ENCODE measurements at places on chromosomes 16 and 17.

DNA sequence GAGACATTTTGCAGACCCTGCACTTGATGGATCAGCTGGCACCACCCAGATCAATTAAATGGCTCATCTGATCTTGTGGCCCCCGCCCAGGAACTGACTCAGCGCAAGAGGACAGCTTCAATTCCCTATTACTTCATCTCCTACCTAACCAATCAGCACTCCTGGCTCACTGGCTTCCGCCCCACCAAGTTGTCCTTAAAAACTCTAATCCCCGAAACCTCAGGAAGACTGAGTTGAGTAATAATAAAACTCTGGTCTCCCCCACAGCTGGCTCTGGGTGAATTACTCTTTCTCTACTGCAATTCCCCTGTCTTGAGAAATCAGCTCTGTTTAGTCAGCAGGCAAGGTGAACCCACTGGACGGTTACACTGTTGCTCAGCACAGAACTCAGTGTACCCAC is 23.6 kb downstream of the SPPL2C start:
- DNase-seq: no peak

DNA sequence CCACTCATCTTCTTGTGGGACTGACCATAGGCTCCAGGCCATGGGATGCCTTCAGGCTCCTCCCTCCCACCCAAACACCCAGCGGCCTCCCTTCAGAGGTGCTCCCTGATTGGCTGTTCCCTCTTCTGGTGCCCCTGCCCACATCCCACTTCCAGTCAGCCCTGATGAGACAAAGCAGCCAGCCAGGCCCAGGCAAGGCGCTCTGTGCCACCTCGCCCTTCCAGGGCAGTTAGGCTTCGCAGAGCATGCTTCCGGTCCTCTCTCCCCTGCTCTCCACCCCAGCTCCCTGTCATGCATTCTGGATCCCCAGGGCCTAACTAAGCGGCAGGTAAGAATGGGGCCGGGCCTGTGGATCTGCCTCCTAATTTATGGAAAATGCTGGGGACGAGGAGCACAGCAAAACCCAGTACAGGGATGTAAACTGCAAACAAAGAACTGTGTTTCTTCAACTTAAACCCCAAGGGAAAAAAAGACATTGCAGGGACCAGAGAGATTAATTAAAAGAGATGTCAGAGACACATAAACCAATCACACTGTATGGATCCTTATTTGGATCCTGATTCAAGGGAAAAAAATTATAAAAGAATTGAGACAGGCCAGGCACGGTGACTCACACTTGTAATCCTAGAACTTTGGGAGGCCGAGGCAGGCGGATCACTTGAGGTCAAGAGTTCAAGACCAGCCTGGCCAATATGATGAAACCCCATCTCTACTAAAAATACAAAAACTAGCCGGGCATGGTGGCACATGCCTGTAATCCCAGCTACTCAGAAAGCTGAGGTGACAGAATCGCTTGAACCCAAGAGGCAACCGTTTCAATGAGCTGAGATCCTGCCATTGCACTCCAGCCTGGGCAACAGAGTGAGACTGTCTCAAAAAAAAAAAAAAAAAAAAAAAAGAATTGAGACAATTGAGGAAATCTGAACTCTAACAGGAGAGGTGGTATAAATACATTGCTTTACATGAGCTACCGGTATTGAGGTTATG is 26.0 kb downstream of the ZDHHC7 start:
- DNase-seq: no peak

GRCh38 chr17:71432378-71433315 is 688.2 kb upstream of the SOX9 start:
- no peak for DNase-seq

GRCh38 chr17:77864234-77865111 is 94.0 kb upstream of the TNRC6C start:
- no peak for DNase-seq

GRCh38 chr17:537133-537532 is 177.5 kb downstream of the VPS53 start:
- no peak for DNase-seq

DNA sequence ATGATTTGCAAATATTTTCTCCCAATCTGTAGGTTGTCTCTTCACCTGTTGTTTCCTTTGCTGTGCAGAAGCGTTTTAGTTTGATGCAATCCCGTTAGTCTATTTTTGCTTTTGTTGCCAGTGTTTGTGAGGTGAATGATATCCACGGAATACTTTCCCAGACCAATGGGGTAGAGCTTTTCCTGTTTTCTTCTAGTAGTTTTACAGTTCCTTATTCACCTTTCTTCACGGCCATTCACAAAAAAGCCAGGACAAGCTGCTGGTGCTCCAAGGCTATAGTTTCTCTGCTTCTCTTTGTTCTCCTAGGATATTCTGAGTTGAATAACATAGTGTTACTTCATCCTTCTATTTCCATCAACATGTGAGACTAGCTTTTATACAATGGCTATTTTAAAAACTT is 98.7 kb downstream of the UTP18 start:
- no peak for DNase-seq

DNA sequence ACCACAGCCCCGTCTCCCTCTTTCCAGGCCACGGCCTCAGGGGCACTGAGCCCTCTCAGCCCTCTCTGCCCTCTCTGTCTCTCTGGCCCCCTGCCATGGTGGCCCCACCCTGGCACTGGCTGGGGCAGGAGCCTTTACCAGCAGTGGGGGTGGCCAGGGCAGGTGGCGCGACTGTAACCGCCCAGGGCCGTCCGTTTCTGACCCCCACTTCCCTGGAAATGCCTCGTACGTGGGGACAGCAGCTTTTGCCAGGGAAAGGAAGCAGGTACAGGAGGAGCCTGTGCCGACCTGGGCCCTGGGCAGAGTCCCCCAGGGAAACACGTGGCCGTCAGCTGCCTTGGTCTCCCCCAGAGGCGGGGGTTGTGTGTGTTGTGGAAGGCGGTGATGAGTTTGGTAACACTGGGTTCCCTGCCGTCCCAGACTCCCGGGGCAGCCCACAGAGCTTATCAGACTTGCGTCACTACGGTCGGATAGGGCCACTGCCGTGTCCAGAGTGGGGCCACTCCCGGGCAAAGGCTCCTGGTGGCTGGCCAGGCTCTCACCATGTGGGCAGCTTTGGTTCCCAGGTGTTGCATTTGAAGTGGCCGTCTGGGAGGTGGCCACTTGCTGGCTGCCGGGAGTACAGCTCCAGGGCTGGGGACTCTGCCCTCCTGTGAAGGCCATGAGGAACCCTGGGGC is 249.3 kb upstream of the CIBAR2 start:
- peak; percentile 56 for DNase-seq

DNA sequence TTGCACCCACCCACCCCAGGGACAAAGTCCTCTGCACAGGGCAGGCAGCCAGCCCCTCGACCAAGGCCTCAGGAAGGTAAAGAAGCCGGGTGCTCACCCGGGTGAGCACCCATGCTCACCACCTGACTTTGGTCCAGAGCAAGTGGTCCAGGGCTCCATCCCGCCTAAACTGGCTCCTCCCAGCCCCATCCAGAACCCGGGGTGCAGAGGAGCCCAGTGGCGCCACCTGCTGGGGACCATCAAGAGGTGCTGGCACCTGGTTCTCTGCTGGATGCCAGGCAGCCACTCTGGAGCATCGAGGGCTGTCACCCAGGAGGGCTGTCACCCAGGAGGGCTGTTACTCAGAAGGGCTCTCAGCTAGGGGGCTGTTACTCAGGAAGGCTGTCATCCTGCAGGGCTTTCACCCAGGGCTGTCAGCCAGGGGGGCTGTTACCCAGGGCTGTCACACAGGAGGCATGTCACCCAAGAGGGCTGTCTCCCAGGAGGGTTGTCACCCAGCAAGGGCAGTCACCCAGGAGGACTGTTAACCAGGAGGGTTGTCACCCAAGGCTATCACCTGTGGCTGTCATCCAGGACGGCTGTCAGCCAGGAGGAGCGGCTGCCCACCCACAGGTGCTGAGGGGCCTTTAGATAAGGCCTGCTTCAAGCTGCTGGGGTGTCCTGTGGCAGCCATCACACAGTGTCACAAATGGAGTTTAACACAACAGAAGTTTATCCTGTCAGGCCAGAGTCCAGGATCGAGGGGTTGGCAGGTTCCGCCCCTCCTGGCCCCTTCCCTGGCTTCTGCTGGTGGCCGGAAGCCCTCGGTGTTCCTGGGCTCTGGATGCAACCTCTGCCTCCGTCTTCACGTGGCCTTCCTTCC is 98.5 kb downstream of the TNFRSF13B start:
- peak; percentile 48 for DNase-seq

- DNase-seq: peak; percentile 92
These were observed 1.6 kb downstream of the PITPNC1 start for GRCh38 chr17:67378454-67379250.

GRCh38 chr17:72405662-72406230 is 284.9 kb downstream of the SOX9 start:
- no peak for DNase-seq

- no peak for DNase-seq
These were observed 13.7 kb downstream of the AP1G1 start for GRCh38 chr16:71794943-71795342.

GRCh38 chr17:32928586-32929535 is 908 bp downstream of the TMEM98 start:
- peak; percentile 33 for DNase-seq

DNA sequence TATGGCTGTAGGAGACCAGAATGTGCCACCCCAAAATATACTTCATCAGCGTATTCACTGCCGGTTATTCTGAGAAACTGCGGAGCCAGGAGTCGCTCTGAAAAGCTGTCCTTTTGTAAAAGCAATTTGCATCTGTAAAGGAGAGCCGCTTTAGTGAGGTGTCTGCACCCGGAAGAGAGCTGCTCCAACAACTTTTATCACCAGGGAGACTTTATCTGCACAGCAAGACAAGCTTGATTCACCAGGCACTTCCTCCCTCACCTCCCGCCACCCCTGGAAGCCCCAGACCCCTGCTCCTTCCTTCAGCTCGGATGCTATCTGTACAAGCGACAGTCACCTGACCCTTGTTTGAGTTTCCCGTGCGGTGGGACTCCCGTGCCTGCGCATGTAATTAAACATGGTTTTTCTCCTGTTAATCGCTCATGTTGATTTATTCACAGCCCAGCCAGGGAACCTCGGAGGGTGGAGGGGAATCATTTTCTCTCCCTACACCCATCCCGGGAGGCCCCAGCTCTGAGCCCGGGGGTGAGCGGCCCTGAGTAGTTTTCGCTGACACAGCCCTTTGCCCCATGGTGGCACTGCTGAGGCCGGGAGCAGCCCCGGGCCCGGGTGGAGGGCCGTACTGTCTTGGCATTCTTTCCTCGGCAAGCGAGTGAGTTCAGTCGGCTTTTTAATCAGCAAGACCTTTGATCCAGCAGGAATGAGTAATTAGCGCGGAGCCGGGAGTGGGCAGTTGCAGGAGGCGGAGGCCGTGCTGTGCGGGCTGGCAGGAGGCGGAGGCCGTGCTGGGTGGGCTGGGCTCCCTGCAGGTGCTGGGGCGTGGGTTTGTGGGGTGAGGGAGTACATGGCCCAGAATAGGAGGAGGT is 222.7 kb upstream of the CIBAR2 start:
- DNase-seq: peak; percentile 84

DNA sequence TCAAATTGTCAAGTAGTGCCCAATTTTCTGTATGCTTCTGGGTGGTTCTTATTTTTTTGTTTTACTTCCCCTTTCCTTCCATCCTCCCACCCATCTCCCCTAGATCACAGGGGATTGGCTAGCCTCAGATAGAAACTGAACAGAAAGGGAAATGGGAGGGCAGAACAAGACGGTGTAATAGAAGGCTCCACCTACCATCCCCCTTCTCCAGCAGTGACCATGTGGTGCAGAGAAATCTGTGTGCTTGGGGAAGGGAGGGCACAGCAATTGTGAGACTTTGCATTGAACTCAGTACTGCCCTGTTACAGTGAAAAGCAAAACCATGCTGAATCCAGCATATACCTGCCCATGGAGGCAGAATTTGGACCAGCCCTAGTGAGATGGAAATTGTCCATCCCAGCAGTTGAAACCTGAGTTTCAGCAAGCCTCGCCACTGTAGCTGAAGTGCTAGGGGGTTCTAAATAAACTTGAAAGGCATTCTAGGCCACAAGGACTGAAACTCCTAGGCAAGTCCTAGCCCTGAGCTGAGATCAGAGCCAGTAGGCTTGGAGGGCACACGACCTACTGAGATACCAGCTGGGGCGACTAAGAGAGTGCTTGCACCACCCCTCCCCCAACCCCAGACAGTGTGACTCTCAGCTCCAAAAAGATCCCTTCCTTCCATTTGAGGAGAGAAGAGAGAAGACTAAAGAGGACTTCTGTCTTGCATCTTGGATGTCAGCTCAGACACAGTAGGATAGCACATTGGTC is 5.2 kb downstream of the SLFN11 start:
- no peak for DNase-seq
